ENCODE measurements at places on chromosomes 2 and 18.

- DNase-seq = no peak
These were observed 2.2 kb downstream of the ST3GAL5 start for GRCh38 chr2:85886590-85886989.

DNA sequence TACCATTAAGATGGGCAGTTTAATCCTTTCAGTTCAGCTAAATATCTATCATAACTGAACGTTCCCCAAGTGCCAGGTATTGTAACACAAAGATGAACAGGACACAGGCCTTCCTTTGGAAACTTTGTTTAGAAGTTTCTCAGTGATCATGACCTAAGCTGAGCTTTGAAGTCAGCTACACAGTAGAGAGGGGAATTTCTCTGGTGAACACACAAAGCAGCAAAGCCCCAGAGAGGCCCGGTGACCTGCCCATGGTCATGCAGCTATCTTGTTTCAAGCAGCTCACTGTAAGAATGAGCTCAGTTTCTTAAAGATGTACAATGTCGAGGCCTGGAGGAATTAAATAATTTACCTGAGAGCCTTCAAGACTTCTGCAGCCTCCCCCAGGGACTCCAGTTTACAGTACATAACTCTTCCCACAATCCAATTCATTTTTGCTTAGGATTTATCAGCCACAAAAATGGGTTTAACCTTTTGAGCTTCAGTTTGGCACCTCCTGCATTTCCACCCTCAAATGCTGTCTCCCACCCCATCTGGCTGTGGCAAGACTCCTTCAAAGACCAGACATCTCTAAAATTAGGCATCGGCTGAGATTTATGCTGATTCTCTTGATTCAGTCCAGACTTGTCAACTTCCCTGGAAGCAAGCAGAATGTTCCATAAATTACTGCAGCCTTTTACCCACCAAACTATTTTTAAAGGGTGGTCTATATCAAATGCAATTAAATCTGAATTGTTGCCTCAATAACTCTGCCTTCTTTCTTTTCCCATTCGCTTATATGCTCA is 325.6 kb downstream of the TXNL1 start:
- DNase-seq = no peak

DNA sequence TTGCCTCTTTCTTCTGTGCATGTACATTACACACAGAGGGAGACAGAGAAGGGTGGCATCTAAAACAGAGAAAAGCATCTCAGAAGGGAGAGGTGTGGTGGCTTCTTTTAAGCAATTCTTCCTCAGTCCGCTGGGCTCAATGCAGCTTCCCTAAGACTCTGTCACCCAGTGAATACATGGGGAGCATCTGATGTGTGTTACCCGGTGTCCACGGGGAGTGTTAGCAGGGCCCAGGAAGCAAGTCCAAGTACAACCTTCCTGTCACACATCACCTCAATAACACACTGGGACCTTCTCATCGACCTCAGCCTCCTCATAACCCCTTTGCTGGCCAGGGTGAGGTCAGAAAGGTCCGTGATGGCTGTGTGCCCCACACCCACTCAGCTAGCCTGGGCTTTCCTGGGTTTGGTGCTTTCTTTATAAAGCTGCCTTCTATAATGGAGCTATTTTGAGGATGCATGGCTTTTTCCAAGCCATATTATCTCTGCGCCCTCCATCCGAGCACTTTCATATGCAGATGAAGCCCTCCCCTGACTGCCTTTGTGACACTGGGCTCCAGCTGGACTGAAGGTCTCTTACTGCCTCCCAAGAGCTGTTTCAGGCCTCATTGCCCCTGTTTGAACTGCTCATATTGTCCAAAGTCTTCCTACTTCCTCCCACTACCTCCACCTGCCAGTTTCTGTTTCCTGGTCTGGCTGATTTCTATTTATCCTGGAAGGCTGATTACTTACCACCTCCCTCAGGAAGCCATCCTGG is 21.4 kb downstream of the TNFRSF11A start:
- DNase-seq = no peak

- DNase-seq = no peak
These were observed 17.4 kb downstream of the SLC4A5 start for GRCh38 chr2:74325815-74326214.

- DNase-seq = no peak
These were observed 13.4 kb downstream of the ATP6V1B1 start for GRCh38 chr2:70949086-70949485.

GRCh38 chr2:15142069-15142689 is 419.0 kb downstream of the NBAS start:
- DNase-seq = no peak

DNA sequence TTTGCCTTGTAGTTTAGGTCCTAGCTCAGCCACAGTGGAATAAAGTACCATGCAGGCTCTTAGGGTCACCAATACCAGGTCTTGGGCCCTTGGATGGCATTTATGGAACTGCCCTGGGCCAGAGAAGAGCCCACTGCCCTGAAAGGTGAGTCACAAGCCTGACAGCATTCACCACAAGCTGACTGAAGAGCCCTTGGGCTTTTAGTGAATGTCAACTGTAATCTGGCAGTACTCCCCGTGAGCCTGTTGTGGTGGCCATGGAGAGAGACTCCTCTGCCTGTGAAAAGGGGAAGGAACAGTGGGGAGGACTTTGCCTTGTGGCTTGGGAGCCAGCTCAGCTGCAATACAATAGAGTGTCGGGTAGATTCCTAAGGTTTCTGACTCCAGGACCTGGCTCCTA is 1389.7 kb downstream of the DSC3 start:
- no peak for DNase-seq

- DNase-seq = no peak
These were observed 758.9 kb upstream of the NRXN1 start for GRCh38 chr2:51790854-51791253.

GRCh38 chr2:134276381-134277172 is 22.7 kb downstream of the MGAT5 start:
- no peak for DNase-seq

DNA sequence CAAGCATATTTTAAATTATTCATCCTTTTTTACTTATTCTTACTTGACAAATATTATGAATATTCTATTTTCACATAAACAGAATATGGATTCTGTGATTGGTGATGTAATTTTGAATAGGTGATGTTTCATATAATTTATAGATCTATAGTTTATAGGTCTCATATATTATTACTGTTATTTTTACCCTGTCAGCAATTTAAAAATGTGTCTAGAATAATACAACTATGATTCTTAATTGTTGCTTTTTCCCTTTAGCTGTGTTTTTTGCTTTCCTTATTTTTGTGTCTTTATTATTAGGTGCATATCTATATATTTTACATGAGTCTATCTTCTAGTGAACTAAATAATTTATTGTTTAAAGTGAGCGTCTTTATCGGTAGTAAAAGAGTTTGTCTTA is 226.7 kb upstream of the FSIP2 start:
- DNase-seq = no peak
